ENCODE measurements at places on chromosomes 4 and X.

GRCh38 chr4:13920111-13920875 lies 292.8 kb upstream of the BOD1L1 start:
- DNase-seq = no peak

DNA sequence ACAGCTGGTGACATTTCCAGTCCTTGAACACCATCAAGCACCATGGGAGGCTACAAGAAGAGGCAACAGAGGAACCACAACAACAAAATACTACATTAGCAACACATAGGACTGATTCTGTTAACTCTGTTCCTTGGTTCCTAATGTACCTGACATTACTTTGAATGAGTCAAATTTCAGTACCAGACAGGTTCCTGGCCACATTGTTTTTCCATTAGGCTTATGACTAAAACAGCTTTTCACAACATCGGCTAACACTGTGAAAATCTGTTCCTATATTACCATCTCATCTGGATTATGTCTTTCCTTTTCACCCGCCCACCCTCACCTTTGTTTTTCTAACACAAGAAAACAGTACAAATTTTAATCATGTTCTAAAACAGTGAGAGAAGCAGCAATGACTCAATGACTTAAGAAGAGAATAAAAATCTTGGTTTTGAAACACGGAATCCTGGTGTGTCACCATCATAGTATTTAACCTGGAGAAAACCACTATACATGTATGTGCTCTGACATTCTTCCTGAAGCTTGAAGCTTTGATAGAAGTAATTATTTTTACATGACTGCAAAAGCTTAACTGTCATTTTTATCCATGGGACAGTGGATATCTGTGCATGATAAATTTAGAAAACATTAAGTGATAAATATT lies 143.9 kb downstream of the SCFD2 start:
- no peak for DNase-seq

- DNase-seq = no peak
These were observed 325.6 kb downstream of the ARHGAP10 start for GRCh38 chr4:148057516-148057915.

DNA sequence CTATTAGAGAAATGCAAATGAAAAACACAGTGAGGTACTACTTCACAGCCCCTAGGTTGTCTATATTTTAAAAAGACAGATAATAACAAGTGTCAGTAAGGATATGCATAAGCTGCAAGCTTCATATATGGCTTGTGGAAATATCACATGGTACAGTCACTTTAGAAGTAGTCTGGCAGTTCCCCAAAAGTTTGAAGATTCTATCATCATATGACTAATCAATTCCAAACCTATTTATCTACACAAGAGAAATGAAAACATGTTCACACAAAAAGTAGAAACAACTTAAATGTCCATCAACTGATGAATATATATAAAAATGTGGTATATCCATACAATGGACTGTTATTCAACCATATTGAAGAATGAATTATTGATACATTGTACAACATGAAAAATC lies 185.8 kb upstream of the STK26 start:
- no peak for DNase-seq

- no peak for DNase-seq
These were observed 2.3 kb downstream of the IRF2 start for GRCh38 chr4:184471881-184472613.

GRCh38 chrX:130578906-130579305 lies 177.1 kb downstream of the RBMX2 start:
- no peak for DNase-seq

- no peak for DNase-seq
These were observed 2315.4 kb upstream of the AGA start for GRCh38 chr4:179757641-179758040.

DNA sequence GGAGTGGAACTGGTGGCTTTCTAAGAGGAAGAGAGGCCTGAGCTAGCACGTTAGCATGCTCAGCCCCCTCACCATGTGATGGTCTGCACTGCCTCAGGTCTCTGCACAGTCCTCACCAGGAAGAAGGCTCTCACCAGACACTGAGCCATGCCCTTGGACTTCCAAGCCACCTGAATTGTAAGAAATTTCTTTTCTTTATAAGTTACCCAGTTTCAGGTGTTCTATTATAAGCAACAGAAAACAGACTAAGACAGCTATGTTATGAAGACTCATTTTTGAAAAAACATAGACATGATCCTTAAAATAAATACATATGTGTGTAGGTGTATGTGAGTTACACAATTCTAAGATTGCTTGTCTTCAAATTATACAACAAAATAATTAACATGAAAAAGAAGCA lies 74.7 kb downstream of the CEP44 start:
- DNase-seq = no peak

DNA sequence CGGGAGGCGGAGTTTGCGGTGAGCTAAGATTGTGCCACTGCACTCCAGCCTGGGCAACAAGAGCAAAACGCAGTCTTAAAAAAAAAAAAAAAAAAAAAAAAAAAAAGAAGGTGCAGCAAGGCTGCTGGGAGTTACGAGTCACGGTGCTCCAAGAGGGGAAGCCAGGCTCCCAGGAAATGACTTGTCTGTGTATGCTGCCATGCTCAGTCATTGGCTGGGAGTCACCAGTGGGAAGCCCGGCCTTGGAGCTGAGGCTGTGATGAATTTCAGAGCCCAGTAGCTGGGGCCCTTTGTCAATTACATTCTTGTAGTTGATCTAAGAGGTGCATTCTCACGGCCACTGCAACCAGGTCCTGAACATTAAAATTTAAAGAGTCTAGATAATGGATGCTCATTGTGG lies 1105.1 kb upstream of the TENM3 start:
- DNase-seq = no peak

- DNase-seq = no peak
These were observed 163.9 kb upstream of the SLC7A11 start for GRCh38 chr4:138405934-138406567.

GRCh38 chr4:114146947-114147618 lies 167.6 kb upstream of the ARSJ start:
- no peak for DNase-seq

- no peak for DNase-seq
These were observed at the start of gene MAGED2 for GRCh38 chrX:54807524-54808108. MAGED2 (plus strand) TSS chrX:54807745; CDS start chrX:54809332, 1,587 bp downstream.

GRCh38 chrX:107677909-107678308 lies 49.6 kb downstream of the PRPS1 start:
- DNase-seq = no peak

- peak; percentile 89 for DNase-seq
These were observed 2528.4 kb downstream of the ARAP2 start for GRCh38 chr4:33715841-33716395.

DNA sequence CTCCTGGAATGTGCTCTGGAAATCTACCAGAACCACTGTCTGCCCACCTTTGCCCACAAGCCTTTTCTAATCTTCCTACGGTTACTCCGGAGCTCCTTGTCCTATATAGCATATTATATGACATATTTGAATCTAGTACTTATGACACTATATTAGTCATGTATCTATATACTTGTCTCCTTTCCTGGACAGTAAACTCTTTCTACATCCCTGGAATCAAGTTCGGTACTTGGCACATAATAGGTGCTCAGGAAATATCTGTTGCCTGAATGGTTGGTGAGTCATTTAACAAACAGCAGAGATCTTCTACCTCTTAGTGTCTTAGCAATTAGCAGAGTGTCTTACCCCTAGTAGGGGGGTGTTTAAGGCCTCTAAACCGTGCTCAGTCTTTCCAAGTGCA lies 123.6 kb downstream of the RELL1 start:
- DNase-seq = no peak

DNA sequence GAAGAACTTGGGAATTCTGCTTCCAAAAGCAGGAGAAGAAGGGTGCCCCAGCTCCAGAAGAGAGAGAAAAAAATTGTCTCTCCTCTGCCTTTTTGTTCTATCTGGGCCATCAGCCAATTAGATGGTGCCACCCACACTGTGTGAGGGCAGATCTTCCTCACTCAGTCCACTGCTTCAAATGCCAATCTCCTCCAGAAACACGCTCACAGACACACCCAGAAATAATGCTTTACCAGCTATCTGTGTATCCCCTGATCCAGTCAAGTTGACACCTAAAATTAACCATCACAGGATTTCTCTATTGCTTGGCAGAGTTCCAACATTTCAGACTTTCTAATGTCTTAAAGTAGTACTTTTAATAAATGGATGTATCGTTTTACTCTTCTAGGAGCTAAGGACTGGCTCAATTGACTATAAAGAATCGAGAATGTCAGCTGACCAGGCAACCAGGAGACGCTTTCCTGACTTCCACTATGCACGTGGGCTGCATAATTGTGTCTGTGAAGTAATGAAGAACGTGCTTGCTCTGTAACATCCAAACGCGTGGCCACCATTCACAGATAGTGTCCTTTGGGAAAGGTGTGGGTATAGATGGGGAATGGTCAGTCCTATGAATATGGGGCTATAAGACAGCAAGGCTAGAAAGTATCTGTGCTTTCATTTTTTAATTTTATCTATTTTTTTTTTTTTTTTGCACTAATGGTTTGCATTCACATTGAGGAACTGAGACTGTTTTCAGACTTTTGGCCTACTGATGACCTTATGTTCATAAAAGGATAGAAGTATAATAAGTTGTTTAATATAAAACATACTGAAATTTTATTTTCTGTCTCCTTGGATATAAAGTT lies 9.9 kb upstream of the SMIM20 start:
- DNase-seq = no peak

GRCh38 chr4:1863297-1864033 lies 7.5 kb upstream of the LETM1 start:
- no peak for DNase-seq

DNA sequence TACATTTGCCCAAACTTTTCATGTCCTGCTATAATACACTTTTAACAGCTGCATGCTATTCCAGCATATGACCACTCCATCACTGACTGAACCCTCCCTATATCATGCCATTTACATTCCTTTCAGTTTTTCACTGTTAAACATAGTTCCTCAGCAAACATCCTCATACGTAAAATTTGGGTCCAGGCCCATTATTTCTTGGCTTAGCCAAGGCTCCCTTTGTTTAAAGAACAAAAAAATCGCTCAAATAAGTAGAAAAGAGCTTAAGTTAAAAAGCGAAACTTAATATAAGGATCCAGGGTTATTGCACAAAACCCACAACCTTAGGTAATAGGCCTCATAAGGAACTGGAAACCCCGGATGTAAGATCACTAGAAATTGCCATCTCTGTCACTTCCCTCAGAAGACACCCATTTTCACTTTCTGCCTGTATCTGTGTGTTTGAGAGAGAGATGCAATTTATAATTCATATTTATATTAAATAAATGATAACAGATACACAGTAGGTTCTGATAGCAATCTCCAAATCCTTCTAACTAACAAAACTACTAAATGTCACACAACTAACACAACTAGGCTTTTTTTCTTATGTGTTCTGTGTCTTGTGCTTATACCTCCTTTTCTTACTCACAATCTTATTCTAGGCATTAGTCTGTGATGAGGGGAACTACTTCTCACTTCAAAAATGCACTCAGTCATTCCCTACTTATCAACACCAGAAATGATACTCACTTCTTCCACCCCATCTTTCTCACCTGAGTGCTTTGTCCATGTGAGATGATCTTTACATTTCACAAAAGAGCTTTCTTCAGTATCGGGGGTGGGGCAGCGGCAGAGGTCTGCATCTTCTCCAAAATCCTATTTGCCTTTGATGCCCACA lies 59.9 kb upstream of the FAM241A start:
- DNase-seq = no peak

DNA sequence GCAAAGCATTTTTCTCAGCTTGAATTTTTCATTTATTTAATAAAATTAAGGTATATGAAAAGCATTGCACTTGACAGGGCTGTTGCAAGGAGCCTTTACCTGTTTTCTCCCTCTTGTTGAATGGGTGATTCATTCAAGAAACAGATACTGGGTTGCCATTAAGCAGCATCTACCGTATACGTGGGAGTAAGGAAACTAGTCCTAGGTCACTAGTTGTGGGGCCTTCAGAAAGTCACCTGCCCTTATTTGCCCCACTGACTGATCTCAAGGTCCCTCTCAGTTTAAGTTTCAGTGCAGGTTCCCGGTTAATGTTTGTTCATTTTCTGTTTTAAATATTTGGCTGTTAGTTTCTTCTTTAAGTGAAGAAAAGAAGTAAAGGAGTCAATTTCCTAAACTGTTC lies 34.0 kb downstream of the LHFPL1 start:
- DNase-seq = no peak

DNA sequence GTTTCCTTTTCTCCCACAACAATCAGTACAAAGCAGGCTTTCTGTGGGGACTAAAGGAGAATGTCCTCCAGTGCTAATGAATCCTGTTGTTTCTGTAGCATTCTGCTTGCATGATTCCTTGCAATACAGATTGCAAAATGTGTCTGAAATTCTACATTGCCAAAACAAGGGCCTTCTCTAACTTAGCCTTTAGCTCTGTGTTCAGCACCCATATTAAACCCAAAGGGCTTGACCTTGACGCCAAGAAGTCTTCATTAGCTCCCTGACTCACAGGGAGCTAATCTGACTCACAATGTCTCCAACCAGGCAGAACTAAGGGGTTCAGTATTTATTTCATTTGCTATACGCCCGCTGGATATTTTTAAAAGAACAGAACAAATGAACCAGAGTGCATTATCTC lies 241.4 kb upstream of the CLNK start:
- DNase-seq = peak; percentile 48

GRCh38 chr4:42824278-42824977 lies 68.1 kb upstream of the GRXCR1 start:
- no peak for DNase-seq

DNA sequence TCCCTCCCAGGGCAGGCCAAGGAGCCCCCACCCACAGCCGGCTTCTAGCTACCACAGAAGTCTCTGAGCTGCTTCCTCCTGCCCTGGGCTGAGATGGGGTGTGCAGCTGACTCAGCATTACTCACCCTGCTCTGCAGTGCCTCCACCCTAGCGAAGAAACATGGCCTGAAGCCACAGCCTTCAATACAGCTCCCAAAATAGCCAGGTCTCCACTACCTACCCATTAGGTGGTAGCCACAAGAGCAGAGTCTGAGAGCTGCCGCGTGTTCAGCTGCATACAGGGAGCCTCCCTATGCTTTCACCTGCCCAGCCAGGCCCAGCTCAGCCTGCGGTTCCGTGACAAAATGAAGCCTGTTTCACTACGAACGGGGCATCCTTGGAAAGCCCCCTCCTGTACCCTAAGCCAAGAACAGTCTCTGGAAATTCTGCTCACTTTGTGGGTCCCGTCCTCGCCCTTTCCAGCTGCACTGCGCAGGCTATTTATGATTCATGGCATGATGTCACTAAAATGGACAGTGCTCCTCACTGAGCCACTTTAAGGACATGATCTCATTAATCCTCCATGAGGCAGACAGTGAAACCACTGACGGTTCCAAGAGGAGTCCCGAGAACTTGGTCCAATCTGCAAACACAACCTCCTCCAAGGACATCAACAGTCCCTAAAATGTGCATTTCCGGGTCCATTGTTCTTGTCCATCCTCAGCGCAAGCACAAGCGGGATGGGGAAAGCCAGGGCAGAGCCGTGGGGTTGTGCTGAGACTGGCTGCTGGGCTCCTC lies 20.2 kb downstream of the WDR1 start:
- DNase-seq = peak; percentile 82

- DNase-seq = peak; percentile 37
These were observed 36.3 kb downstream of the IL21 start for GRCh38 chr4:122584519-122584918.
